Activated naive CD8-positive, alpha-beta T cell treated with anti-CD3 and anti-CD28 coated beads, Interleukin-2, amount 50 U/mL, for 16 hours (primary cell): ENCODE measurements at places on chromosomes 11 and 22.

GRCh38 chr22:49721211-49721763, 106.4 kb downstream of the BRD1 start:
- DNase-seq, result no peak

DNA sequence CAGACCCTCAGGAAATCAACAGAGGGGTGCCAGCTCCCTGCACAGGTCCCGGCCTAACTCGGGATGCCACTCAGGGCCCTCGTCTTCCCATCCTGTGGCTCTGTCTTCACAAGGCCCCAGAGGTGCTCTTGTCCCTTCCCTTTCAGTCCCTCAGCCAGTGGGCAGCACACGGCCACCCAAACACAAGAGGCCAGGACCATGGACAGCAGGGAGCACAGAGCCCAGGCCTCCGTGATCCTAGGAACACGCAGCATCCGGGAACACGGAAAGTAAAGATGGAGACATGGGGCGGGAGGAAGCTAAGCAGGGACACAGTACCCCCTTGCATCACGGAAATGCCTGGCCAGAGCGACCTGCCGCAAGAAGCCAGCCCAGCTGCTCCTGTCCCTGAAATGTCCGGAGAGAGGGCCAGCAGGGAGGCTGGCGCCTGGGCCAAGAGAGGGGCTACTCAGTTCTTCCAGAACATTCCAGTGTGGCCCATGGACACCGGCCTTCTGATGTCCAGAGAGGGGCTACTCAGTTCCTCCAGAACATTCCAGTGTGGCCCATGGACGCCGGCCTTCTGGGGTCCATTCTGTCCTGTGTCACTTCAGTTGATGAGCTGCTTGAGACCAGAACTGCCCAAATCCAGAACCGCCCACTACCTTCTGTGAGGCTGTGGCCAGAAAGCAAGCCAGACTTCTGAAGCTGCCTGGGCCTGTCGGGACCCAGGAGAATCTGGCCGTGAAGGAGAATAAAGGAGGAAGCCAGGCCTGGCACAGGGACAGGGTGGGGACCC, 274.0 kb downstream of the BRD1 start:
- no peak for DNase-seq

DNA sequence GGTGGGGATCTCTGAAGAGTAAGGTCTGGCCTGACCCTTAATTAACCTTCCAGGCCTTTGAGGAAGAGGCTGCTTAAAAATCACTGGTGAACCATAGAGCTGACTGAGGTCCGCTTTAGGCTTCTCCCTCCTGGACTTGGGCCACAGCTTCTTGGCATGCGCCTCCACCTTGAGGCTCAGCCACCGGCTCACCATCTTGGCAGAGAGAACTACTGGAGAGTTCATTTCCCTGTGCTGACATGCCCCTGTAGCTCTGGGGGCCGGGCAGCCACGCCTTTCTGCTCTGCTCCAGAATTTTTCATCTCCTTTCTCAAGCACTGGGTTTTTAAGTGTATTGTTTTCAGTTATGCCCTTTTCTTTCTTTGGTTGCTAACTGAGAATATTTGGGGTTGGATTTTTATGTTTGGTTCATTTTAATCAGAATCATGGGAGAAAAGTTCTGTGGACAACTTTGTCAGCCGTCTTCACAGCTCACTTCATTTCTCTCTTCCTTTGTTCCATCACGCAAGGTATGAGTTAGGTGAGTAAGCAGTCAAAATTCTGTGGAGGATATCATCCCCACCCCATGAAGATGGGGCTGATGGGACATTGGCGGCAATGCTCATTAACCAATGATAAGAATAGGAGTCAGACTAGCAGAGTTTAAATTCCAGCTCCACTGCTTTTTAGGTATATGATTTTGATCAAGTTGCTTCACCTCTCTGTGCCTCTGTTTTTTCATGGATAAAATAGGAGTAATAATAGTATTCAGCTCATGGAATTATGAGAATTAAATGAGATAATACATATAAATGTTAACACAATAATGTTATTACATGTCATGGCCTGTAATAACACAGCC, 103.9 kb downstream of the DBX1 start:
- DNase-seq, result no peak

- no peak for DNase-seq
Measured at GRCh38 chr11:41039592-41039991, 419.9 kb downstream of the LRRC4C start.
